Bladder microvascular endothelial cell (primary cell): ENCODE measurements at places on chromosomes 4 and X. TPM values are rescaled to one million over a fixed set of nuclear protein-coding genes. Genes with fewer than 3 reads are reported as not detected.

Gene HAND2
- total RNA-seq: not detected in 2 replicates

Gene ERAS
- total RNA-seq: not detected in 2 replicates

Gene DCAF8L2
- total RNA-seq: not detected in 2 replicates

Gene MAGEB10
- total RNA-seq: not detected in 2 replicates

Gene GTPBP6
- 27.5 and 39.1 TPM in 2 replicates for total RNA-seq

Gene PCSK1N
- total RNA-seq: 0.31 TPM in 1 of 2 replicates, not detected in the other

Gene MAOA
- 13.6 and 203 TPM in 2 replicates for total RNA-seq

Gene FAM50A
- 64.9 and 118 TPM in 2 replicates for total RNA-seq

Gene KLB
- total RNA-seq: 0.06 TPM in 1 of 2 replicates, not detected in the other

Gene SUPT20HL2
- not detected in 2 replicates for total RNA-seq

Gene RBMX2
- total RNA-seq: 22.3 and 25.7 TPM in 2 replicates

Gene CXCR3
- not detected in 2 replicates for total RNA-seq

Gene SSX2
- total RNA-seq: not detected in 2 replicates

Gene GBA3
- not detected in 2 replicates for total RNA-seq

Gene RTL9
- not detected in 2 replicates for total RNA-seq

Gene POU3F4
- not detected in 2 replicates for total RNA-seq

Gene GAGE2A
- not detected in 2 replicates for total RNA-seq

Gene REELD1
- total RNA-seq: not detected in 2 replicates

Gene PDE6B
- 2.1 and 6.9 TPM in 2 replicates for total RNA-seq

Gene GYPA
- not detected in 2 replicates for total RNA-seq

Gene ESX1
- total RNA-seq: not detected in 2 replicates

Gene PLP1
- total RNA-seq: 0.25 TPM in 1 of 2 replicates, not detected in the other

Gene ASMT
- not detected in 2 replicates for total RNA-seq

Gene SMIM31
- not detected in 2 replicates for total RNA-seq

Gene MAPK10
- total RNA-seq: under 0.01 and 0.16 TPM in 2 replicates

Gene GLRA3
- not detected in 2 replicates for total RNA-seq
